Astrocyte of the cerebellum (primary cell): ENCODE measurements at places on chromosomes 7 and 10.

- no peak for DNase-seq
Measured at GRCh38 chr7:116182023-116182422, 28.3 kb upstream of the TES start.

DNA sequence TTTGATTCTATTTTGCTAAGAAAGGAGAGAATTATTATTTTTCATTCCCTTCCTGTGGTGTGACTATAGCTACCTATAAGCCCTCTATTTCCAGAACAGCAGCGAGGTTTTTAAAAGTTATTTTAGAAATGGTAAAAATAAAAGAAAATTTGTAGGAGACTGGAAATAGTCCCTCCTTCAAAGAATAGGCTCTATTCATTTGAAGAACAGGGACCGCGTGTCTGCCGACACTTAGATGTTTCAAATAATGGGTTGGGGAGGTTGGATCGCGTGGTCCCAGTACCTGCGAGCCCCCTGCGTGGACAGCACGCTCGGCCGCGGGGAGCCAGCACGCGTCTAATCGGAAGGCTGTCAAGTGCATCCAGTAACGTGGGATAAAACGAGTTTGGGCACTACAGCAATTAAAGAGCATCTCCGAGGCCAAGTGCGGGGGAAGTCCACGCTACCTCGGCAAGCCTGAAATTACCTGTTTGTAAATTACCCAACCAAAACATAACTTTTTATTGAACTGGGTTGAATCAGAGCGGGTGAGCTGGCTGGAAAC, 1.0 kb downstream of the CACNA2D1 start:
- DNase-seq, result no peak

DNA sequence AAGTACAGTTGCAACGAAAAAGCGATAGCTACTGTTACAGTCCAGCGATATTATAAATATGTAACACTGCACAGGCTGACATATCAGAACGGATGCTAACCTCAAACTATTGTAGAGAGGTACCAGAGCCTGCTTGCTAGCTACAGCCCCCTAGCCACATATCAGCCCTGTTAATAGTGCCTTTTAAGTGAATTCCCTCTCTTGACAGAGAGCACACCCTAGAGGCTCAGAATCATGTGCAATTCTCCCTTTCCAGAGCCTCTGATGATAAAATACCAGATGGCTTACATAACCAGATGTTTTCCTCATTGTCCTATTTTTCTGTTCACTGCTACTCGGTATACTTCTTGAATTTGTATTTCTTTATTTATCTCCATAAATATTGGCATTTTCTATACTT, 960.7 kb upstream of the CELF2 start:
- no peak for DNase-seq

- DNase-seq, result no peak
Measured at GRCh38 chr10:46283580-46284285, 3.1 kb upstream of the ANTXRL start.

DNA sequence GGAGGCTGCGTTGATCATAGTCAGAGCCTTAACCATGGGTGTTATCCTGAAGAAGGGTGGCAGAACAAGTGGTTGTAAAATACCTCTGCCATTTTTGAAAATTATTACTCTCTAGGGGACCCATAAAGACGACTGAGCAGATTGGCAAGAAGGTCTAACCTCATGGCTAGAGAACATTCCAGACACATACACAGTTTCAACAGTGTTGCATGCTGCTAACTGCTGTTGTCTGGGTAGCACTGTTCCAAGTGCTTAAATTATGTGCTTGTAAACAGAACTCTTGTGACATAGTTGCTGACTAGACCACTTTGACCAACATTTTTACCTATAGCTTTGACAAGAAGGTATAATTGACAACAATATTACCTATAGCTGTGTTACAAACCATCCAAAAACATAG, 46.1 kb upstream of the FOXP2 start:
- no peak for DNase-seq

DNA sequence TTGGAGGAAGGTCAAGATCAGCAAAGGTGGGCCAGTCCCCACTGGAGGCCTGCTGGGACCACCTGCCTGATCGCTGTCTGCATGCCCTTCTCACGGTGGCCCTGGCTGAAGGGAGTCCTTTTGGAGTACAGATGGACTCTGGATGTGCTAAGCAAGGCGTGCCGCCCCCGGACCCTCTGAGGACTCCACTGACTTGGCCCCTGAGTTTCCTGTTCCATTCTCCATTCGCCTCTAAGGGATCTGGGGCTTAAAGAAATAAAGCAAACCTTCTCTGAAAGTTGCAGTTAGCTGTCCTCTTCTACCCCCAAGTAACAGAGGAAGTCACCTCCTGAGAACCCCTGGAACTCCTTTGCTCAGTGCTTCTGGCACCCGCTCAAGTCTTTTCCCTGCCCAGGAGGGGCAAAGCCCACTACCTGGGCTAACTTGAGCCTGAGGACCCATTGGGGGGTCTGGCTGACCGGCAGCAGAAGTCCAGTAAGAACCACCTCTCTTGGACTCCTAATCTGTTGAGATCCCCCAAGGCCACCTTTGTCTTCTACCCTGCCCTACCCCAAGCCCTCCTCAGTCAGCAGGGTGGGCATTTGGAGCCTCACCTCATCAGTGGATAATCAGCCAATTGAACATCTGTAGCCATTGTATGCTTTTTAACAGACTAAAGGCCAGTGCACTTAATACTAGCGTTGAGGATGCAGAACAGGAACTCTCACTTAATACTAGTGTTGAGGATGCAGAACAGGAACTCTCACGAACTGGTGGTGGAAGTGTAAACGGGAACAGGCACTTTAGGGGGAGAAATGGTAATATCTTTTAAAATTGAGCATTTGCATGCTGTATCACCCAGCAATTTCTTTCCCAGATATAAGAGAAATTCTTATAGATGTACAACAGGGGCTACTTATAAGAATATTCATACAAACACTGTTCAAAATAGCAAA, 2.2 kb downstream of the TBATA start:
- no peak for DNase-seq

DNA sequence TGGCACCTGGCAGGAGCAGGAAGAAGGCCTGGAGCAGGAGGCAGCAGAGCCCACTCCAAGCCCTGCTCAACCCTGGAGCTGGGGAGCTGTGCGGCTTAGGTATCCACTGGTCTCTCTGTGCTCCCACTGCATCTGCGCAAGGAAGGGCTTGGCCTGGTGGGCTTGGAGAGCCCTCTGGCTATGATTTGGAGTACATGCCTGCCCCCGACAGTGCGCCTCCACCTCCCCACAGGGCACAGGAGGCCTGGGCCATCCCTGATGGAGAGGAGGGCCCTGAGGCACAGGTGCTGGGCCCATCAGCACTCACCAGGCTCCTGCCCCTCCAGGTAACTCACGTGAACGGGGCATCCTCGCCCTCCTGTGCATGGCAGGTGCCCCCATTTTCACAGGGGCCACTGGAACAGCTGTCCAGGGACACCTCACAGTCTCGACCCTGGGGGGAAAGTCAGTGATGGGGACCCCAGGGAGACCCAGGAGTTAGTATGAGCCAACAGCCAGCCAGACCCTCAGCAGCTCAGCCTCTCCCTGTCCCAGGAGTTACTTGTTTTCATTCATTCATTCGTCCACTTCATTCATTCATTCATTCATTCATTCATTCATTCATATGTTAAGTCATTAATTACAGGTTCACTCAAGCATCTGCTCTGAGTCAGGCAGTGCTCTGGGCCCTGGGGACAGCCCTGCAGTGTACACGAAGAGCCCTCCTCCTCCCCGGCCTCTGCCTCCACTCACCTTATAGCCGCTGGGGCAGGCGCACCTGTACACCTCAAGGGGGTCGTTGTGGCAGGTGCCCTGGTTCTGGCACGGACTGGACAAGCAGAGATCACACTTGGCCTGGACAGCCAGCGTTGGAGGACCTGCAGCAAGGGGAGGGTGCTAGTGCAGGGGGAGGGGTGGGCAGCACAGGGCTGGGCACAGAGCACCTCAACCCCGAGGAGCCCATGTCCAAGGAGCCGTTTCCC, 167.2 kb downstream of the SLIT1 start:
- no peak for DNase-seq

DNA sequence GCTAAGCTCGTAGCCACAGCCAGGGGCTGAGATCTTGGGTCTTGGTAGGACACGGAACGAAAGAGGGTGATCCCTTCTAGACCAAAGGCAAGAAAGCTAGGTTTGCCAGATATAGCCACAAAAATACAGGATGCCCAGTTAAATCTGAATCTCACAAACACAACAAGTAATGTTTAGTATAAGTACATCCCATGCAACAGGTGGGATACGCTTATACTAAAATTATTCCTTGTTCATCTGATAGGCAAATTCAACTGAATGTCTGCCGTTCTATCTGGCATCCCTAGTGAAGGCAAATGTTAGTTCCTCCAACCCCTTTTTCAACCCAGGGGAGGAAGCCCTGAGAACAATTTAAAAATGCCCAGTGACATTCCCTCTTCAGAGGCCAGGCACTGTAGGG, 131.1 kb upstream of the MGMT start:
- no peak for DNase-seq

DNA sequence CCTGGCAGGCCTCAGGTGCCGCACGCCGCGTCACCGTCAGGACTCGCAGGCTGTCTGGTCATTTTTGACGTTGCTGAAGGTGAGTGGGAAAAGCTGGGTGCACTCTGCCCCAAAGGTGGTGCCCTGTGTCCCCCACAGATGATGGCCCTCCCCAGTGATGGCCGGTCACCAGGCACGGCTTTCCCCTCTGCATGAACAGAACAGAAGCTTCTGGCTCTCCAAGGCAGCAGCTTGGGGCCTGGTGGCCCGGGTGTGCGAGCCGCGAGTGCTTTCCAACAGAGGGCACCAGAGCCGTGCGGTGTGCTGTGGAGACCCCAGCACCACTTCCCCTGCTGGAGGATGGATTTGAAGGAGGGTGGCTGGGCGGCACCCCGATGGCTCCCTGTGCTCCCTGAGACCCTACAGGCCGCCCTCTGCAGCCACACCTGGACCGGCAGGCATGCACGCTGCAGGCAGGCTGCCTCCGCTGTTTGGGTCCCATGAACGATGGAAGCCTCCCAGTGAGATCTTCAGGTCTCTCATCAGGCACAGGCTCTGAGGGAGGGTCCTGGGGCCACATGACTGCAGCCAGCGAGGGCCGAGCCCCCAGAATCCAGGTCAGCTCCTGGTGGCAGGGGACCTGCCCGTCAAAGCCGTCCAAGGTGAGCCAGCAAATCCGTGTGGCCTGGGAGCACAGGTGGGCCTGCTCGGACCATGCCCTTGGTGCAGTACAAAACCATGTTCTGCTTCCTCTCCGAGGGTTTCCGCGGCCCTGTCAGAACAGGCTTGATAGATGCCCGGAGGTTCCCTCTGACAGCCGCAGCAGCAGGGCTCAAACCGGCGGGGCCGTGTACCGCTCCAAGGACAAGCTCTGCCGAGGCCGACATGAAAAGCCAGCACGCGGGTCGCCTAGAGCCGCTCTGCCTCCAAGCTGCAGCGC, 195.4 kb downstream of the EBF3 start:
- no peak for DNase-seq

GRCh38 chr10:17174626-17175025, 26.8 kb downstream of the TRDMT1 start:
- DNase-seq, result no peak

GRCh38 chr7:68547181-68547580, 1051.1 kb upstream of the AUTS2 start:
- no peak for DNase-seq

GRCh38 chr7:47827871-47828270, 120.4 kb downstream of the PKD1L1 start:
- no peak for DNase-seq

DNA sequence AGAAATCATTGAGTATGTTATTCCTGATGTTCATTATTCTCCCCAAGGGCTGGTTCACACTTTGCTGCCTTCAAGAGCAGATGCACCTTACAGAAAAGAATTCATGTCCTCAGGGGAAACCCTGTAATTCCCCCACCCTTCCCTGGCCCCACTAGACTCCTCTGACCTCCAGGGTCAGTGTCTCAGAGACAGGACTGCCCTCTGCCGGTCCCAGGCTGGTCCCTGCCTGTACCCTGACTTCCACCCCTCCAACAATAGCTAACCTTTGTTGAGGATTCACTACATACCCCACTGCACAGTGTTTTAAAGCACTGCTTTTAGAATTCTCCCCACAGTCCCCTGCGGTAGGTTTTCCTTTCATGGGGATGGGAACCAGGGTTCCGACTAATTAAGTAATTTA, 4.4 kb upstream of the SEPHS1 start:
- DNase-seq, result no peak

DNA sequence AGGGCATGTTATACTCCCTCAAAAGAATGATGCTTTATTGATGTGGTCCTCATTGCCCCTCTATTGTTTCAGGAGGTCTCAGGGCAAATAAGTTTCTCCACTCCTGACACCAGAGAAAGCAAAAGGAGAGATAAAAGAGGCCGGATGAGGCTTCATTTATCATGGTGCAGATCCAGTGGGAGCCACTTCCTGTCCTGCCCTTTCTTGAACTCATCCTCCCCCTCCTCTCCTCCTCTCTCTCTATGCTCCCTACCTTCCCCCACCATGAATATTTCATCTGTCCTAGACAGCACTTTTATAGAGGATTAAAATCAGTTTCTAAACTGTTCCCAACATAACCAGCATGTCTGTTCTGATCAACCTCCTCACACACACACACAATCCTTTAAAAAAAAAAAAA, 172.2 kb upstream of the KMT2E start:
- DNase-seq, result no peak

GRCh38 chr10:18157881-18158280, 17.7 kb downstream of the CACNB2 start:
- DNase-seq, result peak; percentile 83

DNA sequence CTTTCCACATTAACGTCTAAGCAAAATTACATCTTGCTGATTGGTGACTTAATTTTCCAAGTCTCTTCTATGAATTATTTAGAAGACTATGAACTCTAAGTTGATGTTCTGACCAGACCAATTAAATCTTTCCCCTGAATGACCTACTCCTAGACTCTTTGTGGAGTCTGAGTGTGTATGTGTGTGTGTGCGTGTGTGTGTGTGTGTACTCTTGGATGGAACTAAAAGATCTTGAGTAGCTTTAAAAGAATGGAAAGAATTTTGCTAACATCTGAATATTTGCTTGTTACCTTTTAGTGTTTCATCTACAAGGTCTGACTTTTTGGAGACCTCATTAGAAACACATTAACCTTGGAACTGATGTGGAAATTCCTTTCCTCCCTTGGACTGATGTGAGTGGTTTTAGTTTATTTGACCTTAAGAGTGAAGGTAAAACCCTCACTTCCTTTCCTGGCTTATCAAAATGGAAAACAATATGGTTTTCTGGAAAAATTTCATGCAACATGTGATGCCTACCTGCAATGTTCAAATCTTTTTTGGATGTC, 257.1 kb downstream of the GATA3 start:
- no peak for DNase-seq

DNA sequence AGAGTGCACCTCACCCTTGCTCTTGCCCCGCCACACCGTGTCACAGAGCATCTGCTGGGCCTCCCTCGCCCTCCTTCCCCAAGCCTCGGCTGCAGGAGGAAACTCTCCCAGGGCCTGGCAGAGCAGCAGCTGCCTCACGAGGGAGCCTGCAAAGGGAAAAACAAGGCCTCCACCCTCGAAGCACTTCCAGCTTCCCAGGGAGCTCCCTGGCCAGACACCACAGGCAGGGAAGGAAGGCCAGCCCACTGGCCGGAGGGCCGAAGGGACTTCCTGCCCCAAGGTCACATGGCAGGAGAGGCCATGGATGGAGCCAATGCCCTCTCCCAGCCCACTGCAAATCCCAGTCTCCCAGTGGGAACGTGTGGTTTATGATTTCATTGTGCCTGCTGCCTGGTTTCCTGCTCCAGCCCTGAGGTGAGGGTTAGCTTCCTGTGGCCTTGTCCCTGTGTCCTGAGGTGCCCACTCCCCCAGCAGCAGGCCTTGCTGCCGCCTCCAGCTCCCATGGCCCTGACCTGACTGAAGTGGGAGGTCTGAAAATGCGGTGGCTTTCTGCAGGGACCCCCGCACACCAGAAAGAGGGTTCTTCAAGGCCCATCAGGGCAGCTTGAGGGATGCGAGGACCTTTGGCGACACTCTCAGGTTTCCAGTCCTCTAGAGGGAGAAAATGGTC, 100.5 kb upstream of the PPIF start:
- DNase-seq, result no peak
